NCI-H446 treated with DMSO at 0.1 percent for 48 hours (cell line): ENCODE measurements at places on chromosomes 16 and 17.

DNA sequence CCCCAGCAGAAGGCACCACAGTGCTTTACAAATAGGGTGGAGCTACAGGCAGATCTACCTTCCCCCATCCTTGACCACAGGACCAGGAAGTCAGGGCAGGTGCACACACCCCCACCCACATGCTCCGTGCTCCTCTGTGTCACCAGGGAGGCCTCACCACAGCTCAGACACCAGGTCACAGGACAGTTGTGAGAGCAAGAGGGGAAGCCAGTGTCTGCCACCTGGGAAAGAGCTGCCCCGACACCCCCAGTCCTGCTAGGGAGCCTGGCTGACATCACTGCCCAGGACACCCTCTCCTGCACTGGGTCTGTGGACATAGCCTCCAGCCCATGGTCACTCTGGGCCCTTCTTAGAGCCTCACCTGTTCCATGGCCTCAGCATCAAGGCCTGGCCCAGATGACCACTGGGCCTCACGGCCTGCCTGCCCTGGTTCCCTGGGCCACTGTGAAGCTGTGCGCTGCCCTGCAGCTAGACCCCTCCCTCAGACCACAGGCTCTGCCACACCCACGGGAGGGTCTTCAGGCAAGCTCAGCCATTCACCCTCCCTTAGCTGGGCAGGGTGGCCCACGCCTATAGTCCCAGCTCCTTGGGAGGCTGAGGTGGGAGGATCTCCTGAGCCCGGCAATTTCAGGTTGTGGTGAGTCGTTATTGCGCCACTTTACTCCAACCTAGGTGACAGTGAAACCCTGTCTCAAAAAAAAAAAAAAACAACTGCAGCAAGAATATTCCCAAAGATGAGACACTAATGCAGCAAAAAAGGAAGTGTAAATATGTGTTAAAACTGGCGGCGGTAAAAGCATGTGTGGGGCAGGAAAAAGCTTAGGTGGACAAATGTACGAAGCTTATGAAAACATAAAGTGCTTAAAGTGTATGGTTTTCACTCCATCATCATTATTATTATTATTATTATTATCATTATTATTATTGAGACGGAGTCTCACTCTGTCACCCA is 14.2 kb downstream of the POLR3K start:
- no peak for DNase-seq

- no peak for DNase-seq
Observed at GRCh38 chr17:30969989-30970830, 629 bp upstream of the RNF135 start.

GRCh38 chr17:81065500-81065899 is 30.5 kb downstream of the BAIAP2 start:
- DNase-seq: no peak

DNA sequence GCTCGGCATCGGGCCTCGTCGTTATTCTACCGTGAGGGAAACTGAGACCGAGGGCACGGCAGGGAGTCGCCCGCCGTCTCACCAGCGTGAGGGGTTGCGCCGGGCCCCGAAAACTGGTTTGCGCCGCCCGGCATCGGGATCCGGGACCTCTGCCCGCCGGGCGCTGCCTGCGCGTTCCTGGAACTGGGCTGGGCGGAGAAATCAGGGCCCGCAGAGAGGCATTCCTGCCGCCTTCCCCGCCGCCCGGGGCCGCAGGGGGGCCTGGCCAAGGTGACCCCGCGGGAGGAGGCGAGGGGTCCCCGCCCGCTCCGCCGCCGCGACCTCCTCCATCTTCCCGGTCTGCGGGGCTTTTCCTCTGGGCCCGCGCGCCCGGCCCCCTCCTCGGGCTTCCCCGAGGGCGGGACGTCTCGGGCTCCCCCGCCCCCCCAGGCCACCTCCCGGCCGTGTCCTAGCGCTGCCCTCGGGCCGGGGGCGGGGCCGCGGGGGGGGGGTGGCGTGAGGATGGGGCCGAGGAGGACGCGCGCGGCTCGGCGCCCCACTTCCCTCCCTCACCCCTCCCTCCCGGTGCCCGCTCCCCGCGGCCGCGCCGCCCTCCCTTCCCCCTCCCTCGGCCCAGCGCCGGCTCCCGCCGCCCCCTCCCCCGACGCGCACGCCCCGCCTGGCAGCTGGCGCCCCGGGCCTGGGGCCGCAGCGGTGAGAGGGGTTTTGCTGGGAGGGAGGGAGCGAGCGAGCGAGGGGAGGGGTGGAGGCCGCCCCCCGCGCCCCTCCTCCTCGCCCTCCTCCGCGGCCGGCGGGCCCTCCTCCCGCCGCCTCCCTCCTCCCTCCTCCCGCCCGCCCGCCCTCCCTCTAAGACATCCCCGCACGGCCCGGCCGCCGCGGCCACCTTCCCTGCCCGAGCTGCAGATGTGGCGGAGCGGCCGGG is at the start of gene GLIS2:
GLIS2 (plus strand) TSS at position 882 of the 922 bp plus-strand sequence. CDS start 16,214 bp downstream, outside the sequence.
- DNase-seq: peak; percentile 14

- DNase-seq: no peak
Observed at GRCh38 chr16:26344976-26345375, 653.2 kb downstream of the HS3ST4 start.

DNA sequence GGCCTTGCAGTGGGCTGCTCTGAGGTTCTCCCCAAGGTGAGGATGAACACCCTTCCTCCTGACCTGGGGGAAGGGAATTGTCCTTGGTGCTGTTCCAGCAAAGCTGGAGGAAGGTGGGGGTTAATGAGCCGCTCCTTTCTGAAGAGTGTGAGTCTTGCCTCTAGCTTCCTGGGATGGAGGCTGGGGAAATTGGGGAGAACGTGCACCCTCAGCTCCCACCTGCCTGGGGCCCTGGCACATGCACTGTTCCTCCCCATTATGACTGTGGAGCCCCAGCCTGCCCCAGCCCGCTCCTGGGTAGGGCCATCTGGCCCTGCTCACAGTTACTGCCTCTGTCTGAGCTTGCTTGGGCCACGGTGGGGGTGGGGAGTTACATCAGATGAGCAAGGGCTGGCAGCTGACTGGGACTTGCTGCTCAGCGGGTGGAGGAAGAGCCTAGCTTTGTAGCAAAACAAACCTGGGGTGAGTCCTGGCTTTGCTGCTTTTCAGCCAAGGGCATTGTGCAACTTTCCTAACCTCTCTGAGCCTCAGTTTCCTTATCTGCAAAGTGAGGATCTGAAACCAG is 11.1 kb downstream of the TNS4 start:
- DNase-seq: peak; percentile 74
